ENCODE measurements at places on chromosomes 12 and 14.

GRCh38 chr12:124795081-124795948, 68.3 kb downstream of the SCARB1 start:
- no peak for DNase-seq

DNA sequence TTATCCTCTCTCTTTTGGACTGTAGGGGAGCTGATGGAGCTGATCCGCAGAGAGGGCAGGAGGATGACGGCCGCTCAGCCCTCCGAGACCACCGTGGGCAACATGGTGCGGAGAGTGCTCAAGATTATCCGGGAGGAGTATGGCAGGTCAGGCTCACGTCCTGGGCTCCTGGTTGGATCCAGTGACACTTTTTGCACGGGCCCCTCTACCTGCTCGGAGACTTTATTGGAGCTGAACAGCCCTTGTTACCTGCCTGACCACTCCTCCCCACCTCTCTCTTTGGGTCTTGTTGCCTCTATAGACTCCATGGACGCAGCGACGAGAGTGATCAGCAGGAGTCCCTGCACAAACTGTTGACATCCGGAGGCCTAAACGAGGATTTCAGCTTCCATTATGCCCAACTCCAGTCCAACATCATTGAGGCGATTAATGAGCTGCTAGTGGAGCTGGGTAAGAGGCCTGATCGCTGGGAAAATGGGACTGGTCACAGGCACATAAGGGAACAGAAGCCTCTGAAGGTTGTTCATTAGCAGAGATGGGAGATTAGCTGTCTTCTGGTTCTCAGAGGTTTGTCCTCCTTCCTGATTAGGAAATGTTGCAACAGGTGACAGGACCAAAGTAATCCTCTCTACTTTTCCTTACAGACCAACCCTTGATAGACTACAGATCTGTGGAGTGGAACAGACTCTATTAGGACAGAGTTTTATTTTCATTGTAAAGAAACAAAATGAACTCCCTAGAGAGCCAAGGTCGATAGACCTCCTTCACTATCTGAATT, 718 bp downstream of the EIF2B2 start:
- DNase-seq, result no peak

GRCh38 chr12:104334581-104334980, 31.0 kb downstream of the EID3 start:
- no peak for DNase-seq

- no peak for DNase-seq
Observed at GRCh38 chr14:96058576-96059200, 19.5 kb downstream of the C14orf132 start.

- DNase-seq, result no peak
Observed at GRCh38 chr12:4943067-4943937, 33.6 kb downstream of the KCNA1 start.

- DNase-seq, result no peak
Observed at GRCh38 chr12:82723093-82723492, 36.4 kb downstream of the TMTC2 start.

Measured in CD4-positive, alpha-beta T cell treated with Interleukin-17A for 1 hour (primary cell).